GM23338 (cell line): ENCODE measurements at places on chromosomes 7 and 10. TPM values are rescaled to one million over a fixed set of nuclear protein-coding genes. Genes with fewer than 3 reads are reported as not detected.

DNA sequence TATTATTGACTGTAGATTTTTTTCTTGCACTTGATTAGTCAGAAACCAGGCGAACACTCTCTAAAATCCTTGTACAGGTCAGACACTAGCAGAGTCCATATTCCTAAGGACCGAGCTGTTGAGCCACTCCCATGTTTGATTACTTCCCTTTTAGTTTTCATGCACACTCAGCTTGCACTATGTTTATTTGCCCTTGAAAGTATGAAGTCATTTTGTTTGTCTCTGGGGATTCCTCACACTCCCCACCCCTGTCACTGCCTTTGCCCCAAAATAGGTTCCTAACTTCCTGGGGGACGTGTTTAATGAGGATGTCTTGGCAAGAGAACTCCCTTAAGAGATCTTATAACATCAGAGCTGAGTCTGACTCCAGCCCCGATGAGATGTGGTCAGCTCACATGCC lies 182.1 kb downstream of the EVX1 start:
- DNase-seq = no peak

DNA sequence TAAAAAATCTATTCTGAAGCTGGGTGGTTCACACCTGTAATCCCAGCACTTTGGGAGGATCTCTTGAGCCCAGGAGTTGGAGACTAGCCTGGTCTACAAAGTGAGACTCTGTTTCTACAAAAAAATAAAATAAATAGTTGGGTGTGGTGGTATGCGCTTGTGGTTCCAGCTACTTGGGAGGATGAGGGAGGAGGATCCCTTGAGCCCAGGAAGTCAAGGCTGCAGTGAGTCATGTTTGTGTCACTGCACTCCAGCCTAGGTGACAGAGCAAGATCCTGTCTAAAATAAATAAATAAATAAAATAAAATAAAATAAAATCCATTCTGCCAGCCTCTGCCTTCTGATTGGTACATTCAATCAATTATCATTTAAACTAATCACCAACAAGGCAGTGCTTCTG lies 17.5 kb downstream of the ZNF33A start:
- no peak for DNase-seq

Gene FZD1
- total RNA-seq = 1.4 TPM in 2 replicates

Gene PPP1R17
- 0.27 and 0.52 TPM in 2 replicates for total RNA-seq

Gene HMX3
- 0.23 and 0.35 TPM in 2 replicates for total RNA-seq

Gene OPN4
- total RNA-seq = not detected in 2 replicates

DNA sequence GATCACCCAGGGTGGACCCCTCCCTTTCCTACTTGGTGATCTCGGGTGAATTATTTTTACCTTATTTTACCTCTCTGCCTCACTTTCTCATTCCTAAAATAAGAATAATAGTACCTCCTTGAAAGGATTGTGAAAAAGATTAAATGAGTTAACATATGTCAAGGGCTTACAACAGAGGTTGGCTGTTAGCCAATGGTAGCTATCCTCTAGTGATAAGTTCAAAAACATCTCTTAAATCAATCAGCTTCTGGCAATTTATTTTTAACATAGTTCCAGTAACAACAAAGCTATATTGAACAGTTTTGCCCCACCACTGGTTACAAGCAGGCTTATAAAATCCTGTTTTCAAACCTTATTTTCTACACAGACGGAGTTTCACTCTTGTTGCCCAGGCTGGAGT lies 45.4 kb downstream of the TMEM168 start:
- DNase-seq = no peak
